Eye (tissue), 1 donor: ENCODE measurements at places on chromosomes 7 and 10.

- no peak for DNase-seq
Measured at GRCh38 chr7:138669364-138669763, 31.8 kb downstream of the SVOPL start.

DNA sequence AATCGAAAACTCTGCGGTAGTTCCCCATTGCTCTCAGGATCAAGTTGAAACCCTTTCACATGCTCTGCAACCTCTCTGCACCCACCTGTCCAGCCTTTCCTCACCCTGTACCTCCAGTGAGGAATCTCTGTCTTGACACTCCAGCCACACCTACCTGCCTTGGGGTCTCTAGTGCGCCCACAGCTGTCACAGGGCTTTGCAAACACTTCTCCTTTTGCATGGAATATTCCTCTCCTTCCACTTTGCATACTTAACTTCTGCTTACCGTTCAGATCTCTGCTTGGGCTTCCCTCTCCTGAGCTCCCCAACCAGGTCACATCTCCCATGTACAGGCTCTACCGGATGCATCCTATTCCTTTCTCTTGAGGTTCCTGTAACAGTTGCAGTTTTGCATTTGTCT, 6.6 kb upstream of the ZYX start:
- no peak for DNase-seq

- peak; percentile 15 for DNase-seq
Measured at GRCh38 chr7:114243646-114244045, 171.0 kb upstream of the FOXP2 start.

DNA sequence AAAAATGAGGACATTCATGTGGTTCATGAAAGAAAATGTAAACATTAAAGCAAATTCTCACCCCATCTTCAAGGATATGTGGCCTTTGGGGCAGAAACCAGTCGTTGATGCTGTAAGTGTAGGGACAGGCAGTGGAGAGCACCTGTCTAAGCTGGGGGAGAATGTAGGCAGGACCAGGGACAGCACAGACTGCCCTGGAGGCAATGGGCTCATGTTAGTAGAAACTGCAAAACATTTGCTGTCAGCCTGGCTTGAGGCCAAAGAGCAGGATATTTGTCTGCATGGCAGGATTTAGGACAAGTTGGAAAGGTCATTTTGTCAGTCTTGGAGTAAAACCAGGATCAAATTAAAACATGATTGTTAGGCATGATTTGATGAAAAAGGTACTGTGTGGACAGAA, 211.6 kb upstream of the AGK start:
- DNase-seq = no peak

DNA sequence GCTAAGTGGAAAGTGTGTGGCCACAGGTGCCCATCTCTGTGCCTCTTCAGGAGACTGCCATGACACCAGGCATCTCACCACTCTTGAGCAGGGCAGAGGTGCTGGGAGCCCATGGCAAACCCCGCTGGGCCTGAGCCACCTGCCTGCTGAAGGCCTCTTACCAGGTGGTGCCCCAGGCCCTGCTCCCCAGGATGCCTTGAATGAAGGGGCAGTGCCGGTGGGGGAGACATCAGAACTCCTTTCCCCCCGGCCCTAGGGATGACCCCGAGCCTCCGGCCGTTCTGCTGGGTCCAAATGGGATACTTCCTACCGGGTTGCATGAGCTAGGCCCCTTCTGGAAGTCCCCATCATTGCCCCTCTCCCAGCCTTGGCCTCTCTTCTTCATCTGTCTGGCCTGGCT, 37.6 kb downstream of the UNC5B start:
- DNase-seq = no peak

DNA sequence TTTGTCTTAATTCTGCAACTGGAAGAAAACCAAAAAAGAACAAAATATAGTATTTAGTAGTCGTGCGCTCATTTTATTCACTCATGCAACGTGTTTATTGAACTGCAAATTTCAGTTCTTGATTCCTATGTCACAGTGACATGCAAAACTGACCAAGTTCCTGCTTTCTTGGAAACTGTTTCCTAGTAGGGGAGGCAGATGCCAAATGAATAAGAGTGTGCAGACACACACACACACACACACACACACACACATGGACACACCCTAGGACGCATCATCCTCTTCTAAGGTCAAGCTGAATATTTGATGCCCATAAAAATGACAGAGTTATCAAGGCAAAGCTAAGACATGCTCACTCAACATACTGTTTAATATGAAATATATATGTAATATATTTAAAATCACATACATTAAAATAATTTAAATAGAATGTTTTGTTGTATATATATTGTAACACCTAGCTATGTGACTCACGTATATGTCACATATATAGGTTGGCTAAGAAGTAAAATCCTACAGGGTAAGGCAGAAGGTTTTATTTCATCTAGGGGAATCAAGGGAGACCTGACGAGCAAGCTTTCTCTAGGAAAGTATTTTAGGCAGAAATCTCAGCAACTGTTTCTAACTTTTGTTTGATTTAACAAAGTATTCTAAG, 79.6 kb downstream of the SVIL start:
- no peak for DNase-seq
